ENCODE measurements at places on chromosomes 4 and X. TPM values are rescaled to one million over a fixed set of nuclear protein-coding genes. Genes with fewer than 3 reads are reported as not detected.
A peak's percentile ranks its signal among the peaks of the same experiment; 100 is the strongest.

DNA sequence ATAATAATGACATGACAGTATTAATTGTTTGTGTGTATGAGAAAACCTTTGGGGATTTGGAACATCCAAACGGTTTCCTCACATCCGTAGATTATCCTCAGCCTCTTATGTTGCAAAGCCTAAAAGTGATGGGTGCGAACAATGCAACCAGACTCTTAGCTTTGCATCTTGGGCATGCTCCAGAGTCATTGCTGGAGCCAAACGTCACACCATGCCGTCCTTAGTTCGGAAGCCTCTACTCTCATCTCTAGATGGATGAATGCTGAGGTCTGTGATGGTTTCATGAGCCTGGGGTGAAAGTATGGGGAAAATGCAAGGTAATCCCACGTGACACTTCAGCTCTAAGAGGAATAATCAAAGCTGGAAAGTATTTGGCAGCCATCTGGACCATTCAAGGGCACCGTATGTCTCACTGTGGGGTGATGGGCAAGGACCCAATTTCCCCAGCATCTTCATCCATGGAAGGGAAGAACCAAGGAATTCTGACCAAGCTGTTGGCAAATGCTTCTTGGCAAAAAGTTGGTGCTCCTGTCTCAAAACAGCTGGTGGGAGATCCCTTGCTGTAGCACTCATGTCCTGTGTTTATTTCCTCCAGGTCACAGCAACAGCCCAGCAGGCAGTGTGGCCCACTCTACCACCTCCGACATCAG is 6.3 kb upstream of the RTL5 start:
- no peaks in the 10 kb centered on the region for H3K36me3 ChIP-seq
- no peak overlapping the region for H3K27ac ChIP-seq
- H3K4me1 ChIP-seq, result no peaks in the 10 kb centered on the region
- DNase-seq, result no peak
- H3K27me3 ChIP-seq, result no peaks in the 10 kb centered on the region

The STBD1 gene
- total RNA-seq, result 11.6 TPM

DNA sequence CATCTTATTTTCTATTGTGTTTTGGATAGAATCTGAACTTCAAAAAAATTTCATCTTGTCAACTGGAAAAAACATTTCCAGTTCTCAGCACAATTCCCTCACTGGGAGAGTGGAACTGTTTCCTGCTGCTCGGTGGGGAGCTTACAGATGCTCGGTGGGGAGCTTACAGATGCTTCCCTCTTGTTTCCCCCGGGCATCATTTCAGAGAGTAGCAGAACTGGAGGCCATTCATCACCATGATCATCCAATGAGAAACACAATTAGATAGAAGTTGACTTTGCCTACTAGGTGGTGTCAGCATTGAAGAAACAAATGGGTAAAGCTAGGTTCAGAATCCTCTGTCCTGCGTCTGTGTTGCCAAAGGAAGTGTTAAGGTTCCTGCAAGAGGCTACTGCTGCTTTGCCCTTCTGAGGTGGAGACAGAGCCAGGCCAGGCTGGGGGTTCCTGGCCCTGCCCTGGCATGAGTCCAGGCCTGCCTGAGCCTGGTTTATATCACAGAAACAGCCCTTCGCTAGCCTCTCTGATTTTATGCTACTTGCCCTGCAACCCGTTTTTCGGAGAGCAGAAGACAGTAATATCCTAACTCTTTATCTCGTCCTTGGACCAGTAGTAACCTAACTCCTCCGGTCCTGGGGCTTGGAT is 70.6 kb downstream of the TAPT1 start:
- H3K4me1 ChIP-seq, result no peaks in the 10 kb centered on the region
- H3K27me3 ChIP-seq, result no peaks in the 10 kb centered on the region
- no peak overlapping the region for H3K27ac ChIP-seq
- DNase-seq, result no peak

GRCh38 chr4:76663824-76664223 is 228.8 kb downstream of the SHROOM3 start:
- H3K27me3 ChIP-seq, result no peaks in the 10 kb centered on the region
- peaks cover 5% of the 10 kb centered on the region for H3K4me1 ChIP-seq
- DNase-seq, result no peak
- H3K36me3 ChIP-seq, result no peaks in the 10 kb centered on the region
- H3K27ac ChIP-seq, result peak overlapping the region; percentile 64
- no peak overlapping the region for H3K4me3 ChIP-seq

DNA sequence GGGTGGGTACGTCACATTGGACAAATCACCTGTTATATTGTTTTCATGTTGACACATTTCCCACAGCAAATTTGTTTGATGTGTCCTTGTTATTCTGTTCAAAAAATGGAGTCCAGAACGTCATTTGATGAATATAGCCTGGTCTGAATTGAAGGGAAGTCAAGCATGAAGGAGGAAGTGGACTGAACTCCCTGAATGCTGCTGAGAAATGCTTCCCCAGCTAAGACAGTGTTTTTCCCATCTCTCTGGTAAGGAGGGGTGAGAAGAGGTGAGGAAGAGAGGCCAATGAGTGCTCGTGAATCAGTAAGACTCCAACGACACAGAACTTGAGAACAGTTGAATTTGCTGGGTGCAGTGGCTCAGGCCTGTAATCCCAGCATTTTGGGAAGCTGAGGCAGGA is 127.4 kb downstream of the RBM47 start:
- H3K36me3 ChIP-seq, result no peaks in the 10 kb centered on the region
- no peak overlapping the region for H3K27ac ChIP-seq
- H3K4me3 ChIP-seq, result no peak overlapping the region
- no peaks in the 10 kb centered on the region for H3K27me3 ChIP-seq
- H3K4me1 ChIP-seq, result no peaks in the 10 kb centered on the region
- DNase-seq, result no peak

The ASB12 gene
- total RNA-seq, result 0.45 TPM

GRCh38 chr4:158777423-158778155 is 8.8 kb downstream of the FNIP2 start:
- no peak overlapping the region for H3K27ac ChIP-seq
- DNase-seq, result no peak
- peaks cover 3% of the 10 kb centered on the region for H3K4me1 ChIP-seq
- no peaks in the 10 kb centered on the region for H3K27me3 ChIP-seq

GRCh38 chr4:4734425-4734824 is 125.0 kb upstream of the MSX1 start:
- H3K27me3 ChIP-seq, result no peaks in the 10 kb centered on the region
- no peaks in the 10 kb centered on the region for H3K36me3 ChIP-seq

- H3K27me3 ChIP-seq, result no peaks in the 10 kb centered on the region
- no peak overlapping the region for H3K4me3 ChIP-seq
- H3K36me3 ChIP-seq, result no peaks in the 10 kb centered on the region
- no peaks in the 10 kb centered on the region for H3K4me1 ChIP-seq
These were observed 3.8 kb downstream of the GALNTL6 start for GRCh38 chr4:171817026-171817425.
